NCI-H146 (cell line): ENCODE measurements at places on chromosomes 13 and 19.

DNA sequence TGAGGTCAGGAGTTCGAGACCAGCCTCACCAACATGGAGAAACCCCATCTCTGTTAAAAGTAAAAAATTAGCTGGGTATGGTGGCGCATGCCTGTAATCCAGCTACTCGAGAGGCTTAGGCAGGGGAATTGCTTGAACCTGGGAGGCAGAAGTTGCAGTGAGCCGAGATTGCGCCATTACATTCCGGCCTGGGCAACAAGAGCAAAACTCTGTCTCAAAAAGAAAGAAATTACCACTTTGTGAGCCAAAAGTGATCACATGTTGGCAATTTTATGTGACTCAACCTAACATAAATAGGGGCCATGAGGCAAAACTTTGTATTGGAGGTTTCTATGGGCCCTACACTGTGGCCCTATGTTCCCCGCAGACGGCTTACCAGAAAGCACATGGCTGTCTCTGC is 72.2 kb downstream of the MAP4K1 start:
- DNase-seq = no peak

- DNase-seq = no peak
These were observed 1.2 kb upstream of the LRRC63 start for GRCh38 chr13:46210362-46211083.

GRCh38 chr19:49391581-49392399 is 3.7 kb downstream of the KASH5 start:
- peak; percentile 87 for DNase-seq

DNA sequence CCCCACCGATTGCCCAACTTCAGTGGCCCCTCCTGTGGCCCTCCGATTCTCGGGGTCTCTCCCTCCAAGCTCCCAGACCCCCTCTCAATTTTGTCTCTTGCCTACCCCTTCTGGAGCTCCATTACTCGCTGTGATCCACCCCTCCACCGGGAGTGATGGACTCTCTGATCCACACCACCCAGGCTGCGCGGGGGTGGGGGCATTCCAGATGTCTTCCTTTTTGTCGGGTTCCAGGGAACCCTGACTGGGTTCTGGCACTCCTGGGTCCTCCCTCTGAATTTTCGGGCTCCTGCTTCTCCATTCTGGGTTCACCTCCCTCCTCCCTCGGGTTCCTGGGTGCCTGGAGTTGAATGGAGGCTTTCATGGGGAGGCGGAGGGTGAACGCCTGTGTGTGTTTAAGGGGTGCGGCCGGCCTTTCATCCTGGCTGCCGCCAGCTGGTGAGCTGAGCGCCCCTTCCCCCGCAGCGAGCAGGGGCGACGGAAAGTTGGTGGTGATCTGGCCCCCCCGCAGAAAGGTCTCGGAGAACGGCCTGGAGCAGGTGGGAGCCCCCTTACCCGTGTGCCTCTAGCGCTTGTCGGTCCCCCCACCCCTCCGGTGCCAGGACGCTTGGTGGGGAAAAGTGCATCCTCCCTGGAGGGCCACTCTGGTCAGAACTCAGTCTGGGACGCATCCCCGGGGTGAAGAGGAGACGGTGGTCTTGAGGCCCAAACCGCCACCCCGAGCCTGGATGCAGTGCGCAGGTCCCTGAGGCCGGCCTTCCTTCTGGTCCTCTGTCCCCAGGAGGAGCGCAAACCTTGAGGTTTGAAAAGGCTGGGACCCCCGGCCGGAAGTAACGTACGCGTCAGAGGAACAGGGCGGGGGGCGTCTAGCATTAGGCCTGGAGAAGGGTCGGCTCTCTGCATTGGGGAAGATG is 1.6 kb downstream of the MISP3 start:
- peak; percentile 58 for DNase-seq

DNA sequence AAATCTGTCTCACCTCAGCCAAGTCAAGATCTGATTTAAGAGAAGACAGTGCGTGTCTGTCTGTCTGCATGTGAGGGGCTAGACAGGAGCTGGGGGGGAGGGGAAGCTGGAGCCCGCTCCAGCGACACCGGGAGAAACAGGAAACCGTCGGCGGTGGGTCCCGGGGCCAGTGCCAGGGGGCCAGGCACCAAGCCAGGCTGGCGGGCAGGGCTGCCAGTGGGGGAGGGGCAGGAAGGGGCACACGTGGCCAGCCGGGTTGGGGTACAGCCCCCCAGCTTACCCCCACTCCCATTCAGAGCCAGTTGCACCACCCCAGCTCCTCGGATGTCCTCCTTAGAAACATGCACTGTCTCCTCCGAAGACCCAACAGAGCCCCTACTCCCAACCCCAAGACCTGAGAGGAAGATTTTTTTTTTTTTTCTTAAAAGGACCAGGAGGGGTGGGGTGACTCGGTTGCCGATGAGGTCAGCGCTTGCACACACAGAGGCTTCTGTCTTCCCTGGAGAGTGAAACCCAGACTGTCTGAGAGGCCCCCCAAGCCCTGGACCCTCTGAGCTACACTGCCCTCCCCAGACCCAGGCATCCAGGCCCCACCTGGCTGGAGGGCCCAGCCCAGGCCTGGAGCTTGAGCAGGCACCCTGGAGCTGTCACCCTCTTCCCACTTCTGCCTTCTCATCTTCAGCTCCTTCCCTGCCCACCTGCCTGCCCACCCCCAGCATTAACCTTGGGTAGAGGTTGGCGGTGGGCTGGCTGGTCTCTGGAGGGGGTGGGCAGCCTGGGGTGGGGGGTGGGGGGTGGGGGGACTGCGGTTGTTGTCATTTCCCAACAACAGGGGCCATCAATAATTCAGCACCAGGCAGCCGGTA is 4.0 kb downstream of the ERF start:
- DNase-seq = no peak

DNA sequence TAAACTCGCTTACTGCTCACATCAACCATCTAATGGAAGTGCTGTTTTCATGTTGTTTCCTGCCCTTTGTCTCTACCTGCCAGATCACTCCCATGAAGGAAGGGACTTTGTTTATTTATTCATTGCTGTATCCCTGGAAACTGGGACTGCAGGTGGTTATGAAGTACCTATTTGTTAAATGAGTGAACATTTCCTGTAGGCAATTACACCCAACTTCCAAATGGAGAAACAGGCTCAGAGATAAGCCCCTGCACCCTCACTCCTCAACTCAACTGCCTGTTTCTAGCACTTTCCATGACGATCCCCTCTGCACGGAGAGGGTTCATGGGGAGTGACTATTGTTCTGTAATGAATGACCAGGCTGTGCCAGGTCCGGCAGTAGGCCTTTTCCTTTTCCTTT is 1.9 kb upstream of the SELENOW start:
- peak; percentile 94 for DNase-seq

DNA sequence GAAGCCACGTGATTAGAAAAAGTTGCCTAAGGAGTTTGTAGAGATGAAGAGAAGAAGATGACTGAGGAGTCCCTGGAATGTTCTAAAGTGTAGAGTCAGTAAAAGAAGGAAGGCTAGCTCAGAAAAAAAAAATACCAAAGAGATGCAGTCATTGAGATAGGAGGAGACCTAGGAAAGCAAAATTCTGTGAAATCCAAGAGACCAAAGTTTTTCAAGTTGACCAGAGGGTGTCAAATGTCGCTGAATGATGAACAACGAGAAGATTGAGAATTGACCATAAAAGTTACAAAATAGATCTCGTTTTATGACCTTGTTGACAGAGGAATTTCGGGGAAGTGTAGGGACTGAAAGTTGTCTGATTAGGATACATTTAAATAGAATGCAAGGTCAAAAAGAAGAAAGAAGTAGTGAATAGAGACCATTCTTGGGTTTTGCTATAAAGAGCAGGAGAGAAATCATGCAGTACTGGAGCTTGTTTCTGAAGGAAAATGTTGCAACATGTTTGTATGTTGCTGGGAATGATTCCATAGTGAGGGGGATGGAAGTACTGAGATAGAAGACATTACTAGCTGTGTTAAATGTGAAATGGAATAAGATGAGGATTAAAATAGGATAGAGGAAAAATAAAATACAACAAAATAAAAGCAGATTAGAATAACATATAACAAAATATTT is 30.2 kb upstream of the HTR2A start:
- DNase-seq = no peak

DNA sequence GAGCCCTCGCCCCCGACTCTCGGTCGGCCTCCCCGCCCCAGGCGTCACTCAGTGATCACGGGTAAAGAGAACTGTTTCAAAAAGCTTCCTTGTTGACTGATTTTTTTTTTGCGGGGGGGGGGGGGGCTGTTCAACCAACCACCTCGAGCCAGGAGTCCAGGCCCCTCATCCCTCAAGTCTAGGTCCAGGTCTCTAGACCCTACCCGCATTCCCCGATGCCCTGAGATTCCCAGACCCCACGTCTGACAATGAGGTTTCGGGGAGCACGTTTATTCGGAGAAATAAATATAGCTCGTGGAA is 4.3 kb downstream of the HRC start:
- DNase-seq = no peak

DNA sequence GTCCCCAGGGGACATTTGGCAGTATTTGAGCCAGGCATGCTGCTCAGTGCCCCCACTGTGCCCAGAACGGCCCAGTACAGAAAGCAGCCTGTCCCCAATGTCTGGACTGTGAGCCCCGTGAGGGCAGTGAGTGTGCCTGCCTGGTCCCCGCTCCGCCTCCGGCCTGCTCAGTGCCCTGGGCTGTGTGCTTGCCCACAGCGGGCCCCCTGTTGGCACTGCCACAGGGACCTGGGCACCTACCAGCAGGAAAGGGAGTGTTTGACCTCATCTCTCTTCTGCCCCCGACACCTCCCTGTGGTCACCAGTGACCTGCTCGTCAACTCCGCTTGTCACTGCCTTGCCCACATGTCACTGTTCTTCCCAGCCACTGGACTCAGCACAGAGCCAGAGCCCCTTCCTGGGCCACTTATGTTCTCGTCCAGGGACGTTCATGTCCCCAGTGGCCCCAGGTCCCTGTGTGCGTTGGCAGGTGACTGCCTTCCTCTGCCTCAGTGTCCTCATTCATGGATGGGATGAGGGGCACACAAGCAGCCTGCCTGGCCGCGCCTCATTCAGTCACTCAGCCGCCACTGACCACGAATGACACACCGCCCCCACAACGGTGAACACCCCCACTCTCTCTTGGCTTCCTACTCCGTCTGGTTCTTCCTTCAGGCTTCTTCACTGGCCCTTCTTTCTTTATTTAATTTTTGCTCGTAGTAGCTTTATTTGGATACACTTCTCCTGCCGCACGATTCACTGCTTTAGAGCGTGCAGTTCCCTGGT is 2.8 kb downstream of the FZR1 start:
- no peak for DNase-seq

GRCh38 chr13:76297331-76297730 is 588.9 kb downstream of the KCTD12 start:
- no peak for DNase-seq

DNA sequence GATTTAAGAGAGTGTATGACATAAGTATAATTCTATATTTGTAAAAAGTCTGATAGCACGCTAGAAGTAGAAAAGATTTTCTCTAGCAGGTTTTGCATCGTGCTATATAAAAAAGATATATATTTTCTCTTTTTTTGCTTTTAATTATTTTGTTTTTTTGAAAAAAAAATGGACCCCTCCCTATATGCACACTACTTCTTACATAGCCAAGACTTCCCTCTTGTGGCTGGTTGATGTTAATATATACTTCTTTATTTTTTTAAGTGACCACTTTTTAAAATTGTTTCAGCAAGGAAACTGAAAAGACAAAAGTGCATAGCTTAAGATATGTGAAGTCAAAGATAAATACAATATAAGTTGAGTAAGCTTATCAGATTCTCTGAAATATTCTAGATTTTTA is 1202.8 kb downstream of the DIAPH3 start:
- no peak for DNase-seq

- peak; percentile 73 for DNase-seq
These were observed 61.8 kb downstream of the AKAP11 start for GRCh38 chr13:42333613-42334328.

- peak; percentile 88 for DNase-seq
These were observed 2.8 kb upstream of the CIRBP start for GRCh38 chr19:1266129-1266915.

DNA sequence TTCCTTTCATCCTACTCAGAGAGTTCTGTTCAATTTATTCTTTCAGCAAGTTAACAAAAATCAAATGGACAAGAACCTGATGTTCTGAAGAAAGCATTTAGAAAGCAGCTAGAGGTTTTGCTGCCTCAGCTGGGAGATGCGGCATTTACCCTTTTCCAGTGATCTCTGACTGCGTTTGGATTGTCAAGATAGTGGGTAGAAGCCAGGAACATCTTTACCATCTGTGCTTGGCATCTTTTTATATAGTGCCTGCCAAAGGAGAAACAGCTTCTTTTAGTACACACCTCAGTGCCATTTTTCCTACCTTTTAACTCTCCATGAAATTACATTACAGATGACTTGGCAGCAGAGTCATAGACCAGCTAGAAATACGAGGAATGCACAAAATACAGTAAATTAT is 680.8 kb downstream of the SLITRK1 start:
- no peak for DNase-seq

DNA sequence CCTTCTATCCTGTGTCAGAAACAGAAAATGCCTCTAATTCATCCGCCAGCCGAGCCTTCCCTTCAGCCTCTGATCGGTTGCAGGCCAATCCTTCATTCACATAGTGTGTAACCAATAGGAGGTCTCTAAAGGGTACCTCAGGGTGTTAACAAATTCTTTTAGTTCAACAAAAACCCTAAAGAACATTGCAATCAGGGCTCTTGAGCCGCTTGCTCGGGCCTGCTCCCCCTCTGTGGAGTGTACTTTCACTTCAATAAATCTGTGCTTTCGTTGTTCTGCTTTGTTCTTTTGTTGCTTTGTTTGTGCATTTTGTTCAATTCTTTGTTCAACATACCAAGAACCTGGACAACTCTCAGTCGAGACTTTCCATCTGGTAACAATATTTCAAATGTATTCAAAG is 366.5 kb downstream of the KCTD12 start:
- no peak for DNase-seq

DNA sequence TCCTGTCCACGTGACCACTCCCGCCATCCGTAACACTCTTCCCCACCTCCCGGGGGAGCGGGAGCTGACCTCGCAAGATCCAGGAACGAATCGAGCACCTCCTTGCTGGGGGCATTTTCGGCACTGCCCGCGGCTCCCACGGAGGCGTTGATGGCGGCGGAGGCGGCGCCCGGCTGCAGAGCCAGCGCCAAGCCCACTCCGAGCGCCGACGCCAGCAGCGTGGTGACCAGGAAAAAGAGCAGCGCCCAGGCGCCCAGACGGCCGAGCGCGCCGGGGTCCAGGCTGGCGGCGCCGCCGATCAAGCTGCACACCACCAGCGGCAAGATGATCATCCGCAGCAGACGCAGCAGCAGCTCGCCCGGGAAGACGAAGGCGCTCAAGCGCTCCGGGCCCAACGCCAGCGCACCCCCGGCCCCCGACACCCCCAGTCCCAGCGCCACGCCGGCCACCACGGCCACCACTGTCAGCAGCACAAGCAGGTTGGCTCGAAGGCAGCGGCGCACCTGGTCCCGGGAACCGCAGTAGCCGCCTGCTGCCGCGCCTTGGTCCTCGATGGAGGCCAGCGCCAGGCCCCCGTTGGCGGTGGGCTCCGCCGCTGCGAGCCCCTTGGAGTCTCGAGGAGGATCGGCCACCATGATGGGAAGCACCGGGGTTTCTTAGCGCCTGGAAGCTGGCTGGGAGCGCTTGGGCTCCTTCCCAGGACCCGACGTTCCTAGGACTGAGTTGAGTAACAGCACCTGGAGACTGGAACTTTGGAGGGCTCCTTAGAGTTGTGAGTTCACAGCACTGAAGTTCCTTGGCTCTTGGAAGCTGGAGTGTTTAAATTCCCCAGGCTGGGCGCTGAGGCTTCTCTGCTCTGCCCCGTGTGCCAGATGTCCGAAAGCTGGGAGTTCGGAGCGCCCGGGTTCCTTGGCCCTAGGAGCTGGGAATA is 798 bp downstream of the SLC1A5 start:
- peak; percentile 65 for DNase-seq
